Progenitor cell of endocrine pancreas (in vitro differentiated cells): ENCODE measurements at places on chromosomes 6 and 20. TPM values are rescaled to one million over a fixed set of nuclear protein-coding genes. Genes with fewer than 3 reads are reported as not detected.

DNA sequence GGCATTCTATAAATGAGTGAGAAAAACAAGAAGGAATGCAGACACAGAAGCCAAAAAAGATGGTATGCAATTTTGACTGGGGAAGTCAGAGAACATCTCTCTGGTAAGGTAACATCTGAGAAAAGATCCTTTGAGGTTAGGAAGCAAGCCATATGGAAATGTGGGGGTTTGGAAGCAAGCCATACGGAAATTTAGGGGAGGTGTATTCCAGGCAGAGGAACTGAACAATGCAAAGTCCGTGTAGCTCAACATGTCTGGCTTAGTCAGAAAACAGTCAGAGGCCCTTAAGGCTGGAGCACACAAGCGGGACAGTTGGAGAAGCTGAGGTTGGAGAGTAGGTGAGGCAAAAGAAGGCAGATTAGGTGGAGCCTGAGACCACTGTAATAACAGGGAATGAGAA, 35.3 kb downstream of the RALGAPA2 start:
- no peak for DNase-seq

Gene MED20
- 31.2 and 37.1 TPM in 2 replicates for total RNA-seq

- DNase-seq = no peak
Measured at GRCh38 chr6:134447883-134448387, 130.0 kb upstream of the SGK1 start.

Gene MAK
- 1.3 TPM in 2 replicates for total RNA-seq

Gene ITPA
- total RNA-seq = 62.3 and 67.8 TPM in 2 replicates

GRCh38 chr20:17786221-17786718, 86.5 kb downstream of the BANF2 start:
- no peak for DNase-seq

Gene GABRR1
- not detected in 2 replicates for total RNA-seq

Gene BTN2A1
- 24.7 and 26.4 TPM in 2 replicates for total RNA-seq

- no peak for DNase-seq
Measured at GRCh38 chr20:62714799-62715198, 6.2 kb downstream of the NTSR1 start.

GRCh38 chr6:156688620-156688971, 88.6 kb upstream of the ARID1B start:
- DNase-seq = no peak

Gene OTOR
- total RNA-seq = not detected in 2 replicates

Gene EBF4
- total RNA-seq = 63.8 and 64.9 TPM in 2 replicates

Gene CCM2L
- total RNA-seq = 1.3 and 1.5 TPM in 2 replicates

- peak; percentile 18 for DNase-seq
Measured at GRCh38 chr6:73523434-73524123, 2.7 kb upstream of the EEF1A1 start.

Gene PKIB
- 44.8 and 56.9 TPM in 2 replicates for total RNA-seq

GRCh38 chr20:62496568-62497218, 20.9 kb upstream of the GATA5 start:
- DNase-seq = peak; percentile 54

Gene HLA-DQB1
- 6.1 TPM in 2 replicates for total RNA-seq

DNA sequence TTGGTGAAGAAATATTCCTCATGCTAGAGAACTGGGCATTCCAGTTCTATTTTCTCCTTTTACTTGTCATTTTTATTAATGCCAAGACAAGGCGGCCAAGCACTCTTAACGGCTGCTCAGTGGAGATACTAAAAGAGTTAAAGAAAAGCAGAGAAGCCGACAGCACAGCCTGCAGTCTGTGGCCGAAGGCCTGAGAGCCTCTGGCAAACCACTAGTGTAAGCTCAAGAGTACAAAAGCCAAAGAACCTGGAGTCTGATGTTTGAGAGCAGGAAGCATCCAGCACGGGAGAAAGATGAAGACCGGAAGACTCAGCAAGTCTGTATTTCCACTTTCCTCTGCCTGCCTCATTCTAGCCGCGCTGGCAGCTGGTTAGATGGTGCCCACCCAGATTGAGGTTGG, 167.1 kb upstream of the FUT9 start:
- no peak for DNase-seq

Gene CAGE1
- total RNA-seq = not detected in 2 replicates

Gene CTNNBL1
- 52.6 and 60.4 TPM in 2 replicates for total RNA-seq

DNA sequence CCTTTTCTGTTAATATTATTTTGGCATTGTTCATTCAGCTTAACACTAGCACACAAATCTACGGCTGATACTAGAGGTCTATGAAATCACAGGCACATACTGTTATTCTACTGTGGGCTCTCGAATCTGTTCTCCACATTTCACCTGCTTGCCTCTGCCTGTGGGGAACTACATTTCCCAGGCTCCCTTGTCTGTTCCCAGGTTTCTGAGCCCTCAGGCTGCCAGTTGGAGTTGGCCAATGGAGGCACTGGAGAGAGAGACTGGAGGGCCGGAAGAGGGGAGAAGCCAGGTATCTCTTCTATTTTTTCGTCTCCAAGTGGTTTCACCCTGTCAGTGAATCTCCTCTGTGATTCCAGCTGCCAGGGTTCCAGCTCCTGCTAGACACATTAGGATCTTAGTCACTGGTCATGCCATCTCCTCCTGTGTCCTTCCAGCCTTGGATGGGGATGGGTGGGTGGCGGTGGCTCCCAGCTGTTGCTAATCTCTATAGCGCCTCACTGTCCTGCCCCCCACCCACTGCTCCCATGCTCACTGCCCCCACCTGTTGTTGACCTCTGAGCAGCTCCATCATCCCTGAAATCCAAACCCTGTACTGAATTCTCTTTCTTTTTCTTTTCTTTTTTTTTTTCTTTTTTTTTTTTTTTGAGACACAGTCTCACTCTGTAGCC, 188.2 kb downstream of the LRFN2 start:
- no peak for DNase-seq

- no peak for DNase-seq
Measured at GRCh38 chr20:47972916-47973309, 187.6 kb upstream of the SULF2 start.

DNA sequence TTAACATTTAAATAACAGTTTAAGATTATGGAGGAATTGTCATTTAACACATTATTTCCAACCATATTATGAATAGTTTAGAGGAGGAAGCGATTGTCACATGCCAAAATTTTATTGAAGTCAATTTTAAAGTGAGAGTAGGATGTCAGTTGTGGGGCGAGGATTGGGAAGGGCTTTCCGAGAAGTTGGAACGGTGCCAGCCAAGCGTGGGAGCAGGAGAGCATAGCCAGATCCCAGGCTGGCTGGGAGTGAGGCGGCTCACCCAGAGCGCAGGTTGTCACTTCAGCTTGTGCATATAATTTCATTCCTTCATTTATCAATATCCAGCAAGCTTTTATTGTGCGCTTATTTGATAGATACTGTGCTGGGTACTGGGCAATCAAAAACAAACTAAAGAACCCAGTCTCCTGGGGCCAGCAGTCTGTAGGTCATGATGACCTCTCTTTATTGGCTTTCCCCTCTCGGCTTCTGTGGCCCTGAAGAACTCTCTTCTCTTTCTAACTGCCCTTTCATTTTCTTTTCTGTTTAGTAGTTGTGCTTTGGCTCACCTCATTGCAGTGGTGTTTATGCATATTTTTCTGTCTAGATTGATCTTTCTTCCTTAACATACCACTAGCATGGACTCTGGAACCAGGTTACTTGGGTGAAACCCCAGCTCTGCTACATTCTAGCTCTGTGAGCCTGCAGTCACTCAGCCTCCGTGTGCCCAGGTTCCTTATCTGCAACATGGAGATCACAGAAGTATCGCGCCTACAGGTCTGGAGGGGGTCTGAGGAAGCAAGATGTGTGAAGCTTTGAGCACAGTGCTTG, 6.4 kb downstream of the CEP43 start:
- no peak for DNase-seq

DNA sequence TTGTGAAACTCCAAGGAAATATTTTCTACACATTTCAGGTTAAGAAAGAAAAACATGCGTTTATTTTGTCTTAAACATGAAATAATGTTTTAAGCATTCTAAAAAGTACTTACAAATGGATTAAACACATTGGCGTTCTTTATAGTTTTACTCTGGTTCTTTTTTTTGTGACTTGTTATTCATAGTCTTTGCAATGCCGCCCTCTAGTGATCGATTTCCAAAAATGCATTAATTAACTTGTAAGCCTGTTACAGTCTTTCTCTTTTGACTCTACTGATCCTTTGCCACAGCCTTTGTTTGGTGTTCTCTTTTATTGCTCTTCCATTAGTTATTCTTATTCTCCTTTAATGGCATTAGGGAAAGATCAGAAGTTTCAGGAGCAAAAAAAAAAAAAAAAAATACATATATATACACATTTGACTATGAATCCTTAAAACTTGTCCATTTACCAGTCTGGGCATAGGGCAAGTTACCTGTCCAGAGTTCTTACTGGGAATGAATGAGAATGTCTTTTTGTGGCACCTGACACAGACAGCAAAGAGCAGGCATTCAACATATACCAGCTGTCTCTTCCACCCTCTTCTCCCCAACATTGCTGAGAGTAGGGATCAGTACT, 59.9 kb downstream of the MACROD2 start:
- DNase-seq = no peak

DNA sequence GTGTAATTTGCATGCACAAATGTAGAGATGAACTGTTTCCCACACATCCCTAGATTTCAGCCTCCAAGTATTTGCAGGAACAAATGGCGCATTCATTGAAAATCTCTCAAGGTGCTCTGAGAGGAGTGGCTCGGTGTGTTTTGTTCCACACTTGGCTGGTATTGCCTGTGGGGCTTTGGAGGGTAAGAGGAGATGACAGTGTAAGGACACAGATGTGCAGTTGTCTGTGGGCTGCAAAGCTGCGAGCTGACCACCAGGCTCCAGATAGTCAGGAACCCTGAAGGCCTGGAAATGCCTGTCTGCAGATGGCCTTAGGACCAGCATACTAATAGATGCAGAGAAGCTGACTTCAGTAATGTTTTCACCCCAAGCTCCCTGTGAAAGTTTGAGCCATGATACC, 57.7 kb upstream of the PBOV1 start:
- no peak for DNase-seq

GRCh38 chr6:75922226-75922625, 150.2 kb downstream of the IMPG1 start:
- DNase-seq = no peak
